8988T (cell line): ENCODE measurements at places on chromosomes 7 and 10.

DNA sequence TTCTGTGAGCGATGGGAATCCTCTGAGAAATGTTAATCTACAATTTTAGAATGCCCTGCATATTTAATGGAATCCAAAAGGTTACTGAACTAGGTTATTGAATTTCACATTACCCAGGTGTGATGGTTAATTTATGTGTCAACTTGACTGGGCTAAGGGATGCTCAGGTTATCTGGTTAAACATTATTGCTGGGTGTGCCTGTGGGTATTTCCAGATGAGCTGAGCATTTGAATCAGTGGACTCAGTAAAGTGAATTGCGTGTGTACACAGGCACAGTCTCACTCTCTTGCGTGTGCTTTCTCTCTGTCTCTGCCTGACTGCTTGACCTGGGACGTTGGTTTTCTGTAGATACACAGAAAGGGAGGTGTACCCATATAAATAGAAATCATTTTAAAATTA, 21.7 kb downstream of the RNF32 start:
- no peak for DNase-seq

- no peak for DNase-seq
Observed at GRCh38 chr7:2660359-2661095, 27.5 kb upstream of the AMZ1 start.

GRCh38 chr7:1862560-1862959, 192.5 kb downstream of the ELFN1 start:
- DNase-seq: no peak

DNA sequence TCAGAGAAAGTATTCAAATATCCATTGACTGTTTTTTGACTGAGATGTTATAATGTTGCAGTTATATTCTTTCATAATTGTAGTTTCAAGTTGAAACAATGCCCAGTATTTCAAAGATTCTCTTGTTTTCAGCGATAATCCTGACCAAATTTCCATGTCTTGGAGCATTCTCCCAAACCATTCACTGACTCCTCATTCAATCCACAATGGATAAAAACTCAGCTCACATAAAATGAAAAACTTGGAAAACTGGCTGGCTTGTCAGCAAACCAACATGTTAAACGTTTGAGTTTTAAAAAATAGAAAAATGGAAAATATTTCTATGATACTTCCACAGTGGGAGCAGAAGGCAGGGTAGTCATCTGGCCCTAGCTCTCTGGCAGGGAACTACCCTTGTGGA, 184.4 kb downstream of the C7orf25 start:
- no peak for DNase-seq

GRCh38 chr10:34760606-34761005, 54.5 kb downstream of the PARD3 start:
- DNase-seq: no peak

- no peak for DNase-seq
Observed at GRCh38 chr10:115295213-115295805, 202.1 kb downstream of the ATRNL1 start.

GRCh38 chr7:4820967-4821471, 40.8 kb downstream of the PAPOLB start:
- no peak for DNase-seq

- no peak for DNase-seq
Observed at GRCh38 chr7:51328351-51328801, 11.8 kb upstream of the COBL start.

- DNase-seq: no peak
Observed at GRCh38 chr10:119348516-119349240, 141.3 kb downstream of the GRK5 start.

- no peak for DNase-seq
Observed at GRCh38 chr7:150992051-150992640, 1.3 kb downstream of the NOS3 start.

- no peak for DNase-seq
Observed at GRCh38 chr7:37011151-37011890, 287.0 kb upstream of the AOAH start.

DNA sequence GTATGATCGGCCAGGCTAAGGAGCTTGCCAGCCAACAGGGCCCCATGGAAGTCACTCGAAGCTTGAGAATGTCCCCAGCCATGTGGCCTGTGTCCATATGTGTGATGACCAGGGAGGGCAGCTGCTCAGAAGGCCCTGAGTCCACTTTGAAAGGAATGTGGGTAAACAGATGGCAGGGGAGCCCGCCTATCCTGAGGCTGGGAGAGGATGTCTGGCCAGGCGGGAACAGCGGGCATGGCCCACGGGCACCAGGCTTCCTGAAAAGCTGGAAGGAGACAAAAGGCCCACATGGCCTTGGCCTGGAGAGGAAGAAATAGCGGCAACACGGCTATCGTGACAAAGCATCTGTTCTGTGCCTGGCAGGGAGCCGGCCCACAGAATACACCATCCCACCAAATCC, 137.9 kb upstream of the PPIF start:
- no peak for DNase-seq

GRCh38 chr10:88881320-88881719, 1.3 kb downstream of the STAMBPL1 start:
- no peak for DNase-seq

DNA sequence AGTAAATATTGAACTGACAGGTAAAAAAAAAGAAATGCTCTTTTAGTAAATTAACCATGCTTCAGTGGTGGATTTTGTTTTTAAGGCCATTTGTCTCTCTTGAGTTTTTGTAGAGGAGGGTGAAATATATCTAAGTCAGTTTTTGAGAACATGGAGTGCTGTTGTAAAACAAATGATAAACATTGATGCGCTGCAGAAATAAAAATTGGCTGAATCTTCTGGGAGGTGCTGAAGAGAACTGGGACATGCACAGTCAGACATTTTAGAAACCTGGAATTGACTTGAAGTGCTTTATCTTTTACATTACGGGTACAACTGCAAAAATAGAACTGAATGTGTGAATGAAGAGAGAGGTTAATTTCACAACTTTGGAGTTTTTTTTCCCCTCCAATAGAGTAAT, 203.0 kb upstream of the HDAC9 start:
- DNase-seq: no peak

DNA sequence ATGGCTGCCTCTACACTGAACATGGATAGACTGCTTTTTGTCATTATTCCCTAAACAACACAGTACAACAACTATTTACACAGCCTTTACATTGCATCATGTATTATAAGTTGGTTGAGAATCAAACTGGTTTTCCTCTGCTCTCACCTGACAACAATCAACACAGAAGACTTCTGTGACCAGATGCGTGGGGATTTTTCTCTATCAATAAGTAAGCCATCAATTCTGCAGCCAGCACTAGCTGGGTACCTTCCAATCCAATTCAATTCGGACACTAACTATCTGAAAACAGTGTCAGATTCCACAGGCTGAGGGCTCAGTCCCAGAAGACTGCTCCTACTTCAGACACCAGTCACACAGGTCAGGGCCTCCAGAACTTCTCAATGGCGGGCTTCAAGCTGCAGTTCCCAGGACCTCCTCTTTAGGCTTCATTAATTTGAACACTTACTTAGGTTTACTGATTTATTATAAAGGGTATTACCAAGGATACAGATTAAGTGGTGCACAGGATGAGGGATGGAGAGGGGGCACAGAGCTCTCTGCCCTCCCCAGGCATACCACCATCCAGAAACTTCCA, 36.4 kb upstream of the ASL start:
- no peak for DNase-seq
